Fibroblast of villous mesenchyme (primary cell): ENCODE measurements at places on chromosomes 2 and 18. TPM values are rescaled to one million over a fixed set of nuclear protein-coding genes. Genes with fewer than 3 reads are reported as not detected.

DNA sequence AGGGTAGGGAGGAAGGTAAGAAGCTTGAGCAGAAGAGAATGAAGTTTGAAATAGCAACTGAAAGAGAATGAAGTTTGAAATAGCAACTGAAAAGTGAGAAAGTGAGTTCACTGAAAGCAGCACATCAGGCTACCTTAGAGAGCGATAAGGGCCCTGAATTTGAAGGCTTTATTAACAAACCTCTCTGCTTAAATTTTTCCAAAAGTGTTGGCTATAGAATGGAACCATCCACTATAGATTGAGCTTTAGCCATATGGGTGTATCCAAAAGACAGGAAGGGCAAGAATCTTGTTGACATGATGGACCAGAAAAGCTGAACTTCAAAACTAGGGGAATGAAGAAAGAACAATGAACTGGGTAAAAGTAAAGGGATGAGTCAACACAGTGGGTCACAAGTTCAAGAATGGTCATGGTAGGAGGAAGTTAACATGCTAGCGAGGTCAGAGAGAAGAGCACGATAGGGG is 122.5 kb downstream of the ASXL3 start:
- DNase-seq: no peak

GRCh38 chr2:69741575-69742321 is at the start of gene ANXA4:
TSS of gene ANXA4 (plus strand) at chr2:69742134. CDS start at chr2:69781566, 39,432 bp downstream.
- DNase-seq: peak; percentile 77

DNA sequence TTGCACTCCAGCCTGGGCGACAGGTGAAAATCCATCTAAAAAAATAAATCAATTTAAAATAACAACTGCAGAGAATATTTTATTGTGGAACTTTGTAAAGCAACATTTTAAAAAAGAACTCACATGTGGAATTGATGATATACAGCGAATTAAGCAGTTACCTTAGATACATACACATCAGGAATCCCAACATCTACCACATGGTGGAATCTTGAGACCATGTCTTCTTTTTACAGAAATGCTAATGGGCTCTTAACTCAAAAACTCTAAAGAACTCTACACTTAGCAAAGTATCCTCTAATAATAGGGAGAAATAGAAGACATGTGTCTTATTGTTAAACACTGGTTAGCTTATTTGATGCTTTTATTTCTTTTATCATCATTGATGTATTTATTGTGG is 373.6 kb downstream of the CDH7 start:
- DNase-seq: no peak

DNA sequence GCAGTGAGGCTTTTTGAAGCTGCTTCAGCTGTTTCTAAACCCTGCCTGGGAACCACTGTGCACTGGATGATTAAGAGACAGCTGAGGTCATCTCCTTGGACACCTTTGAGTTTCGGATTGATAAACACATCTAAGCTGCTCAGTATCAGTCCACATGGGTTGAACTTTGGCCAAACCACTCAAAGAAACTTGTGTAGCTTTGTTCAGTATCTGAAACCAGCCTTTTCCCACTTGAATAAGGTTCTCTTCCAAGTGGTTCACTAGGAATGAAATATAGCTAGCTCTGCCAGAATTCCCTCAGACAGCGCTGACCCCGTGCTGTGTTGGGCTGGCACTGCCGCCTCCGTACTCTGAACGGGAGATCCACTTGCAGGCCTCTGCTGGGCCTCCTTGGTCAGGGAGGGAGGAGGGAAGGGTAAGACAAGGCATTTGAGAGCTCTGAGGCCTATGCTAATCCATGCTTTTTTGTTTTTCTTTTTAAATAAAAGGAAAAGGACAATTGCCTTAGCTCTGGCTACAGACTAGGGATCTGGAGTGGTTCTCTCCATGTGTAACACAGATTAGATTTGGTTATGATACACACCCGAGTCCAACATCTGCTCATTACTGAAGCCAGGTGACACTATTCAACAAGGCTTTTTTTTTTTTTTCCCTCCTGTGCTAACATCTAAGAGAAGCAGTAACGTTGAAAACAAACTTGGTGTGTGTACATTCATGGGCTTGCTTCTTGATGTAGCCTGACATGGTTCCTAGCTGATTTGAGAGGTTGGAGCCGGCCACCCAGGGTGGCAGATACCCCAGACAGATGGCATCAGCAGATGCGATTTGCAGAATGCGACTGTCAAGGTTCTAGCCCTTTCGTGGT is 67.7 kb downstream of the NCK2 start:
- DNase-seq: peak; percentile 83

GRCh38 chr2:234712421-234712935 is 215.6 kb upstream of the ARL4C start:
- DNase-seq: no peak

SCN9A gene
- 43.5 and 72.1 TPM in 2 replicates for total RNA-seq

HJURP gene
- 12.2 and 27.2 TPM in 2 replicates for total RNA-seq

SPATA3 gene
- not detected in 2 replicates for total RNA-seq
